ENCODE measurements at places on chromosomes 16 and 17.

GRCh38 chr17:32445971-32446370, 1.7 kb downstream of the PSMD11 start:
- peak overlapping the region; percentile 92 for H3K27ac ChIP-seq
- no peak for DNase-seq

GRCh38 chr17:75390982-75391381, 14.5 kb downstream of the GRB2 start:
- no peak for DNase-seq
- H3K36me3 ChIP-seq: peaks cover 7% of the 10 kb centered on the region
- H3K4me1 ChIP-seq: peaks cover 32% of the 10 kb centered on the region
- H3K27me3 ChIP-seq: no peaks in the 10 kb centered on the region
- H3K27ac ChIP-seq: no peak overlapping the region
- no peak overlapping the region for H3K4me3 ChIP-seq

DNA sequence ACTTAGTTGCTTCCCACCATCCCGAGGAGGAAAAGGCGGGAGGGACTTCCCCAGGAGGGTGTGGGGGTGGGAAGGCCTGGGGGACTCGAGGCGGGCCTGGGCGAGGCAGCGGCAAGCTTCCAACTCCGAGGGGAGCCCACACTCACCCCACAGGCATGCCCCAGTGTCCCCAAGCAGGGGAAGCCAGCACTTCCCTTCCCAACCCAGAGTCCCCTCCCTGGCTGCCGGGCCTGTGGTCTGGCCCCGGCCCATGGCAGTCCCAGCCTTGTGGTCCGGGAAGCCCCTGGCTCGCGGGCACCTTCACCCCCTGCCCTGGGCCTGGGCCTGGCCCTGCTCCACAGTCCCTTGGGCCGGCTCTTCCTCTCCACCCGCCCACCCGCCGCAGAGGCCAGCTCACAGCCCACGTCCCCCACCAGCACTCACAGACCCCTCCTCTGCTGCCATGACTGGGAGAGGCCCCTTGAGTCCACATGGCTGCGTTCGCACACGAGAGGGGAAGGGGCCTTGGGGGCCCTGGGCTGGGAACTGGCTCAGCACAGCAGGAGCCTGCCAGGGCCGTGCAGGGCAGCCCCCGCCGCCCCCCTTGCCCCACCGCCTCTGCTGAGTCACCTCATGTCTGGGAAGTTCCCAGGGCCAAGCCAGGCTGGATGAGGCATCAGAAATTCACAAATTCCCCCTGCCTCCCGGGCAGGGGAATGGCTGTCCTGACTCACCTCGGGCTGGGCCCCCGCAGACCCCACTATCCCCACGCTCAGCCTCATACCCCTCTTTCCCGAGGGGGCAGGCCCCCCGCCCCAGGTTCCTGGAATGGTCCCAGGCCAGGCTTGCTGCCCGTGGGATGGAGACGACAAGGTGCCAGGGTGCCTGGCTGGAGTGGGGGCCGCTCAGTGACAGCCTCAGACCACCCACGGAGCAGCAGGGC, 27.8 kb downstream of the BAHCC1 start:
- H3K27me3 ChIP-seq: no peaks in the 10 kb centered on the region
- H3K36me3 ChIP-seq: no peaks in the 10 kb centered on the region
- no peak overlapping the region for H3K4me3 ChIP-seq
- H3K4me1 ChIP-seq: peaks cover 77% of the 10 kb centered on the region

- no peaks in the 10 kb centered on the region for H3K27me3 ChIP-seq
- no peak for DNase-seq
- H3K36me3 ChIP-seq: no peaks in the 10 kb centered on the region
- no peak overlapping the region for H3K27ac ChIP-seq
- no peaks in the 10 kb centered on the region for H3K4me1 ChIP-seq
Observed at GRCh38 chr17:44293509-44294226, 14.7 kb upstream of the RUNDC3A start.

DNA sequence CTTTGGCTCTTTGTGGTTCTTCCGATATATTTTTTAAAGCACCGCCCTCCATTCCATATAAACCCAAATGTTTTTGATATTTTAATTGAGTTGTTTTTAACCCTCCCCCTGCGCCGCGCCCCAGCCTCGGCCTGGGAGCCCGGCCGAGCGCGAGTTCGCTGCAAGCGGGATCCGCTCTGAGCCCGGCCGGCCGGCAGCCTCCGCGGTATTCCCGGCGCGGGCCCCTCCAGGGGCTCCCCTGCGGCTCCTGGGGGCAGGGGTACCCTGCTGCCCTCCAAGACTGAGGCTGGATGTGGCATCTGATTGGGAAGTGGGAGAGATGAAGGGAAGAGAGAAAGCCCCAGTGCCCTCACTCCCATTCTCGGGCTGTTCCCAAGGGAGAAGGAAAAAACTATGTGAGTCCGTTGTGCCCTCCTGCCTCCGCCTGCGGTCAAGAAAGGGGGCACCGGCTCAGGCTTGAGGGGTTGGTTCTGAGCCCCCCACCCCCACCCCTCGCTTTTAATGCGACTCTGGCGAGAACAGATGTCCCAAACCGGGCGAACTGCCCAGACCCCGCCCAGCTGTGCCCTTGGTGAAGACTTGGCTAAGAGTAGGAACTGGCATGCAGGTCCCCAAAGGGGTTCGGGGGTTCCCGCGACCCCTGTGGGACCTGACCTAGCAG, 8.6 kb downstream of the NEUROD2 start:
- no peak overlapping the region for H3K27ac ChIP-seq
- peaks cover 12% of the 10 kb centered on the region for H3K4me1 ChIP-seq
- H3K36me3 ChIP-seq: no peaks in the 10 kb centered on the region
- DNase-seq: no peak

- peaks cover 70% of the 10 kb centered on the region for H3K4me1 ChIP-seq
- peak overlapping the region; percentile 39 for H3K4me3 ChIP-seq
- H3K27me3 ChIP-seq: no peaks in the 10 kb centered on the region
- H3K36me3 ChIP-seq: no peaks in the 10 kb centered on the region
- no peak for DNase-seq
Observed at GRCh38 chr17:72539981-72540897, 419.4 kb downstream of the SOX9 start.

GRCh38 chr17:2982854-2983253, 80.6 kb downstream of the OR1D5 start:
- no peak overlapping the region for H3K4me3 ChIP-seq
- H3K36me3 ChIP-seq: no peaks in the 10 kb centered on the region
- H3K27ac ChIP-seq: no peak overlapping the region
- no peaks in the 10 kb centered on the region for H3K4me1 ChIP-seq

DNA sequence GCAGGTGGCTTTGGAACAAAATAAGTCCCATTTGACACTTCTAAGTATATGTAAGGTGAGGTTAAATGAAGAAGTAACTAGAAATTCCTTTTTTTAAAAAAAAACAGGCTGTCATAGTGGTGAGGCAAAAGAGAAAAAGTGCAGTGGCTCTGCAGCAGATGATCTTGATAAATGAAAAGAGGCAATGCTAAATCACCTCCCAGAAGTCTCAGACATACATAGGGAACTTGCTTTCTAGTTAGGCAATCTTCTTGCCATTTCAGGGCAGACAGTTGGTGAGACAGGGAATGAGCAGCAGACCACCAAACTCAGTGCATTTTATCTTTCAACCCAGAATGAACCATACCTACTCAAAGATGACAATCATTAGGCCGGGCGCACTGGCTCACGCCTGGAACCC, 90.8 kb downstream of the MYO1D start:
- DNase-seq: no peak
- H3K4me3 ChIP-seq: no peak overlapping the region
- H3K27ac ChIP-seq: no peak overlapping the region
- peaks cover 3% of the 10 kb centered on the region for H3K27me3 ChIP-seq
- H3K36me3 ChIP-seq: no peaks in the 10 kb centered on the region

GRCh38 chr16:61332461-61332860, 703.8 kb downstream of the CDH8 start:
- H3K4me1 ChIP-seq: no peaks in the 10 kb centered on the region
- no peaks in the 10 kb centered on the region for H3K27me3 ChIP-seq
- DNase-seq: no peak
- no peak overlapping the region for H3K27ac ChIP-seq
- no peaks in the 10 kb centered on the region for H3K36me3 ChIP-seq

GRCh38 chr17:67467500-67468455, 90.7 kb downstream of the PITPNC1 start:
- H3K36me3 ChIP-seq: no peaks in the 10 kb centered on the region
- no peak overlapping the region for H3K4me3 ChIP-seq
- H3K4me1 ChIP-seq: no peaks in the 10 kb centered on the region
- H3K27me3 ChIP-seq: no peaks in the 10 kb centered on the region

DNA sequence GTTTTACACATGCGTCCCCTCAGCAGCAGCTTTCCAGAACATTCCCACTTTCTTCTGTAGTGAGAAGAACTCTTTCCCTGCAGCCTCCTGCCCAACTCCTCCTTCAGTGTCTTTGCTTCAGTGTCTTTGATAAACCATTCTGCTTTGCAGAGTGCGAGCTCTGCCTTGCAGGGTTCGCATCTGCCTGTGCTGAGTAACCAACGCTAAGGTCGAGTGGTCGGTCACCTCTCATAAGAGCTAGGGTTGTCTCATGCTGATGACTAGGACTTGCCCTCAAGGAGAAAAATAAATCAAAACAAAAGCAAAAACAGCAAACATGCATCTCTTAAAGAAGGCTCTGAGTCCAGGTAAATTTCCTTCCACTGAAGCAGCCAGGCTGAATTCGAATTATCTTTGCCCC, 22.7 kb downstream of the MAPT start:
- H3K4me1 ChIP-seq: no peaks in the 10 kb centered on the region
- no peak overlapping the region for H3K4me3 ChIP-seq
- no peaks in the 10 kb centered on the region for H3K36me3 ChIP-seq
- no peak overlapping the region for H3K27ac ChIP-seq

DNA sequence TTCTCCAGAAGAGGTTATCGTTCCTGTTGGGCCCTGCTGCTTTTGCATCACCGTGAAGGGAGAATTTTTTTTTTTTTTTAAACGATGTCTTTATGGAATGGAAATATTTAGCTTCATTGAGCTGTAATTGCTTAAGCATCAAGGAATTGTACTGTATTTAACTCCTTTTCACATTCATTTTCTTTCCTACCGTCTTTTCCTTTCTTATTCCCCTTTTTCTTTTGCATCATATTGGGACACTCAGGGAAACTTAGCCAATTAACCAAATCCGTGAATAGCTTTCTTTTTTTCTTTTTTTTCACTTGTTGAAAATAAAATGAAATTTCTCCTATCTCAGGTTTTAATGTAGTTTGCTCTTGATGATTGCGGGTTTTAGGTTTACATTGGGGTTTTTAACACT, 1.5 kb downstream of the TNRC6A start:
- peaks cover 7% of the 10 kb centered on the region for H3K36me3 ChIP-seq
- H3K4me1 ChIP-seq: peaks cover 36% of the 10 kb centered on the region
- peak overlapping the region; percentile 85 for H3K4me3 ChIP-seq
- no peak for DNase-seq
- H3K27me3 ChIP-seq: no peaks in the 10 kb centered on the region

- DNase-seq: peak; percentile 30
- no peaks in the 10 kb centered on the region for H3K4me1 ChIP-seq
- H3K27me3 ChIP-seq: no peaks in the 10 kb centered on the region
- H3K36me3 ChIP-seq: no peaks in the 10 kb centered on the region
Observed at GRCh38 chr16:81204798-81205680, 33.5 kb upstream of the BCO1 start.

DNA sequence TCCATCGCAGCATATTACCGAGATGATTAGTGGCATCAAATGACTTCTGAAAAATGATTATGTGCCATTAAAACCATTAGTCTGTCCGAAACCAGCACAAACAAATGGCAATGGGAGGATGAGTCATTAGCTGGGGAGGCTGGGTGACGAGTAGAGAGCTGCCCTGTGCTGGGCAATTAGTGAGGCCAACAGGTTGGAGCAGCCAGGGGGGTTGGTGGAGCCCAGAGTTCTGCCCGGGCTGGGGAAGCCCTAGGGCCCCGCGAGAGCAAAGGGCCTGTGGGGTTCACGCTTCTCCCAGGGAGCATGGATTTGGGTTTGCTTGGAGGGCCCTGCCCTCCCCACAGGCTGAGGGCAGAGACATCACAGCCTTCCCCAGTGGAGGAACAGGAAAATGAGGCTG, 152.1 kb upstream of the RPL38 start:
- no peak overlapping the region for H3K27ac ChIP-seq
- no peaks in the 10 kb centered on the region for H3K4me1 ChIP-seq
- no peaks in the 10 kb centered on the region for H3K36me3 ChIP-seq
- peaks cover 21% of the 10 kb centered on the region for H3K27me3 ChIP-seq
- no peak for DNase-seq

DNA sequence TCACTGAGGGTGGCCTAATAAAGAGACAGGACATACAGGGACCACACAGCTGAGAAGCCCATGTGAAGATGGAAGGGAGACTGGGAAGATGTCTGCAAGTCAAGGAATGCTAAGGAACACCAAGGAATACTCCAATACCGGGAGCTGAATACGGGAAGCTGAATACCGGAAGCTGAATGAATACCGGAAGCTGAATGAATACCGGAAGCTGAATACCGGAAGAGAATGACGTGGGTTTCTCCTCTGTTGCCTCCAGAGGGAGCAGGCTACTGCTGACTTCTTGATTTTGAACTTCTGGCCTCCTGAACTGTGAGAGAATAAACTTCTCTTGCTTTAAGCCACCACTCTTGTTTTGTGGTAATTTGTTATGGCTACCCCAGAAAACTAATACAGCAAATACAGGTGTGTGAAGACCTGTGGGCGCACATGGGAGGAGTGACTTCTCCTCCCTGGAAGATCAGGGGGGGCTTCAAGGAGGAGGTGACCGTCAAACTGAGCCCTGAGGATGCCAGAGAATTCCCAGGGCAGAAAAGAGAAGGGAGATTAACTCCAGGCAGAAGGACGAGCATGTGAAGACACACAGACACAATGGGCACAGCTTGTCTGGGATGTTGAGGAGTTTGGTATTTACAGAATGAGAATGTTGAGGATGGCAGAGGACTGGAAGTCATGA, 259.9 kb downstream of the IRF8 start:
- no peak overlapping the region for H3K27ac ChIP-seq
- no peak for DNase-seq
- H3K4me1 ChIP-seq: no peaks in the 10 kb centered on the region
- H3K27me3 ChIP-seq: peaks cover 2% of the 10 kb centered on the region

Measured in Panc1 (cell line).